ENCODE measurements at places on chromosomes 7 and 10. TPM values are rescaled to one million over a fixed set of nuclear protein-coding genes. Genes with fewer than 3 reads are reported as not detected.
A peak's percentile ranks its signal among the peaks of the same experiment; 100 is the strongest.

TRIM50 gene
- not detected for total RNA-seq

KCNIP2 gene
- 2.8 TPM for total RNA-seq

AGAP9 gene
- 8.1 TPM for total RNA-seq

STYXL1 gene
- total RNA-seq, result 36.7 TPM

POLR3A gene
- total RNA-seq, result 14.6 TPM

- H3K36me3 ChIP-seq, result no peaks in the 10 kb centered on the region
- H3K27ac ChIP-seq, result no peak overlapping the region
- no peak for DNase-seq
- H3K27me3 ChIP-seq, result no peaks in the 10 kb centered on the region
- H3K4me1 ChIP-seq, result no peaks in the 10 kb centered on the region
These were observed 64.4 kb downstream of the RAB18 start for GRCh38 chr10:27568196-27569175.

DNA sequence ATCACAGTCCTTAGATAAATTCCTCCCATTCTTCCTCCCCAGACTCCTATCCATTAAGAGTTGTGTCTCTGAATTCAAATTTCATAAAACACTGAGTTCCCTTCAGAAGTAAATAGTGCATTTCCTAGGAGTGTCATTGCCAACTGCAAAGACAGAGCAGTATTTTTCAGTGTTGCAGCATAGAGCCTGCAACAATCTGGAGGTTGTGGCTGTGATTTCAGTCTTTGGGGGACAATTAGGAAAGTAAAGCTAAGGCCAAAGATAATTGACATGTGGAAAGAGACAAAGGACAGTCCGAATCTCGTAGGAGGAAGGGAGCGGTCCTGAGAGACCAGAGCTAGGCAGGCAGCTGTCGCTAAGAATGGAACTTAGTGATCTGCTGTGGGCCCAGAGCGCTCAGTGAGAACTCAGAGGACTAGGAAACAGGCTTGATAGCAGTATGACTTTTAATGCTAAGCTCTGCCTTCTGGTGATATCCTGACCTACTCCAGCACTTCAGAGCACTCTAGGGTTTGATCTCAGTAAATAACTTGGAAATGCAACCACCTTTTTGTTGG, 46.2 kb downstream of the PRPF18 start:
- H3K36me3 ChIP-seq, result no peaks in the 10 kb centered on the region
- DNase-seq, result no peak
- no peak overlapping the region for H3K4me3 ChIP-seq

DNA sequence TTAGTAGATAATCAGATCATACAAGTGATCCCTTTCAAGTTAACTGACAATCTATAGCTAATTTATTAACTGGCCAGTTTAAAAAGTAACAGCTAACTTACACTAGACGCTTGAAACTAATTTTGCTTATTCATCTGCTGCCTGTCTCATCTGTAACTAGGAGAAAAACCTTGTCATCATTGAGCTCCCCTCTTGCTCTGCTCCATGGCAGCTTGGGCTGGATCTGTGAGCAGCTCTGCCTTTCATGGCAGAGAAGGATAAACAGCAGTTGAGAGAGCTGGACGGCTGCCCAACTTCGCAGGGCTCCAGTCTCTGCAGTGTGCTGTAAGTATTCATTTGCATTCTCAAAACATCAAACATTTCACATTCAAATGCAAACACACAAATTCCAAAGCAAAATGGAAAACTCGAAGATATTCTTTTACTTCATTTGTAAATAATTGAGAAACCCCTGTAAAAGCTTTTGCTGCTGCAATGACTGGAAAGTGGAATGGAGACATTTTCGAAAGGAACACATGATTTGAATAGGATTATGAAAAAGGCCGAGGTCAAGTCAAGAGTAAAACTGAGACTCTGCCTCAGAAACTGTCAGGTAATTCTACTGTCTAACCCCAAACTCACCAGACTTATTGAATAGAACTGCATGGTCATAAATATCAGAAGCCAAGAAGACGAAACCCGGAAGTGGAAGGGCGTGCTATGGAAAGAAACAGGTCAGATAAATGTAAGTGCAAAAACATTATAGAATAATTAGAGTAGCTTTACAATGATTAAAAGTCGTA, 17.6 kb downstream of the SLC35B4 start:
- H3K27me3 ChIP-seq, result no peaks in the 10 kb centered on the region
- peak; percentile 36 for DNase-seq
- no peaks in the 10 kb centered on the region for H3K36me3 ChIP-seq

- H3K27ac ChIP-seq, result no peak overlapping the region
- H3K36me3 ChIP-seq, result no peaks in the 10 kb centered on the region
- no peaks in the 10 kb centered on the region for H3K4me1 ChIP-seq
- H3K4me3 ChIP-seq, result no peak overlapping the region
- DNase-seq, result no peak
These were observed 208.8 kb downstream of the HIBADH start for GRCh38 chr7:27453702-27454405.
